Dorsolateral prefrontal cortex (tissue), 122 donors: ENCODE measurements at places on chromosomes 1 and 21.

DNA sequence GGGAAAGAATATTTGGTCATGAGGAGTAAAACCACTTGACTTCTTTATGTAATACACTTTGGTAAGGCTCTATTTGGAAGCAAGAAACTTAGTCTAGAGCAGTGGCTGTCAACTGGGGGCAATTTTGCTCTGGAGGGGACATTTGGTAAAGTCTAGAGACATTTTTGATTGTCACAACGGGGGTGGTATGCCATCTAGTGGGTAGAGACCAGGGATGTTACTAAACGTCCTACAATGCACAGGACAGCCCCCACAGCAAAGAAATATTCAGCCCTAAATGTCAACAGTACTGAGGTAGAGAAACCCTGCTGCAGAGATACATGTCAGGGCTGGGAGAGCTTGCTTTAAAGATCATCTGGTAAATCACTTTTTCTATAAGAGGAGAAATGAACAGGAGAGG lies 13.5 kb downstream of the FUCA1 start:
- no peak for DNase-seq

- DNase-seq, result no peak
Observed at GRCh38 chr1:166350490-166350889, 183.7 kb upstream of the FAM78B start.

DNA sequence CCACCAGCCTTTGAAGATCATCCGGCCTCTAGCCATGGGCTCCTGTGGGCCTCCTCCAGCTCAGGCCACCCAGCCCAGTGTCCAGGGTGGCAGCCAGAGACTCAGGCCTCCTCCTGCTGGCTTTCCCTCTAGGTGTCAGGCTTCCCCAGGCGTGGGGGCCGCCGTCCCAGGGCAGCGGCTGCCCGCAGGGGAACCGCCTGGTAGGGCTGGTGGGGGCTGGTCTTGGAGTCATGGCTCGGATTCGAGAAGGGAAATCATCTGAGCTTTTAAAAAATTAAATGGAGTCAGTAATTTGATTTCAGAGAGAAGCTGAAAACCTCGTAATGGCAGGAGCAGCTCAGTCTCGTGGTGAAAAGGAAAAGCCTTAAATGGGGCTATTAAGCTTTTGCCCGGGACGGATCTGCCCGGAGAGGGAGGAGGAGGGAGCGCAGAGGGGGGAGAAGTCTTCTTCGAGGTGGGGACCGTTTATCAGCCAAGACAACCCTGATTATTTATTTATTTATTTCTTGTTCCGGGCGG lies 66.4 kb upstream of the TARDBP start:
- no peak for DNase-seq

- DNase-seq, result no peak
Observed at GRCh38 chr1:106787520-106787919, 269.0 kb upstream of the PRMT6 start.

GRCh38 chr1:111471012-111471411 lies 2.8 kb upstream of the C1orf162 start:
- DNase-seq, result no peak

DNA sequence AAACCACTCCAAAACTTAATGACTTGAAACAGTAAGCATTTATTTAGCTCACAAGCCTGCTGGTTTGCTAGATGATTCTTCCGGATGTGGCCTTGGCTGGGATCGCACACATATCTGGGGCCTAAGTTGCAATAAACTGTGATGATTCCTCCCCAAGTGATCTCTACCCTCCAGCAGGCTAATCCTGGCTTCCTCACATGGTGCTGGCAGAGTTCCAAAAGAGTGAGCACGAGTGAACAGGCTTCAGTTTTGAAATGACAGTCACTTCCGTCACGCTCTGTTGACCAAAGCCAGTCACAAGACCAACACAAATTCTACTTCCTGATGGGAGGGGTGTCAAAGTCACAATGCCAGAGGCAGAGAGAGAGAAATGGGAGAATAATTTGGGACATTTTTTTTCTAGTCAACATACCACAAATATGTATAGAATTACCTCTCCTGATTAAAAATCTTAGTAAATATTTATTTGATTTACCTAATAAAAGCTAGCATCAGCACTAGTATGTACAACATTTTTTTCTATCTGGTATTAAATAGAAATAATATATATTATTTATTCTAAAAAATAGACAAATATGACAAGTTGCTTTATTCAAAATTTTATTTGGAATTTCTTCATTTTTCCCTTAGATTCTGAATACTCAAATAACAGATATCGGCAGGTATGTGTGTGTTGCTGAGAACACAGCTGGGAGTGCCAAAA lies 292.7 kb downstream of the TPR start:
- no peak for DNase-seq

- no peak for DNase-seq
Observed at GRCh38 chr1:41013796-41014195, 7.7 kb downstream of the SLFNL1 start.
